NCI-H187 treated with DMSO at 0.1 percent for 48 hours (cell line): ENCODE measurements at places on chromosomes 11 and 22.

DNA sequence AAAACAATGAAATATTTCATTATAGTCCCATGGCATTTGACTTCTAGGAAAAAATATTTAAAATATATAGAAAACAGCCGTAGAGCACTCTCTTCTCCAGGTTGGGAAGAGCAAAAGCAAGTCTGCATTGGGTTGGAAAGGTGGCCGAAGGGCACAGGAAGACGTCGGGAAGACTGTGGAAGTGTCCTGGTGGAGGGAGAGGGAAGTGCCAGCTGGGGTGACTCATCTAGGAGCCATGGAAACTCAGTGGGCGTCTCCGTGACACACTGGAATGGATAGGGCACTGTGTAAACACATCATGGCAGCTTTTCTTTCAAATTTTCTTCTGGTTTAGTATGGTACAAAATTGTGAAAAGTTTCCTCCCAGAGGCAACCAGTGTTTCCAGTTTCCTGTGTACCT lies 12.7 kb downstream of the GTPBP1 start:
- no peak for DNase-seq

- no peak for DNase-seq
Measured at GRCh38 chr11:28838741-28839140, 730.6 kb downstream of the METTL15 start.

- no peak for DNase-seq
Measured at GRCh38 chr22:30261134-30261533, 5.5 kb downstream of the OSM start.

GRCh38 chr11:20459865-20460264 lies 72.3 kb downstream of the PRMT3 start:
- no peak for DNase-seq

- no peak for DNase-seq
Measured at GRCh38 chr11:94203070-94203469, 74.4 kb downstream of the PANX1 start.

DNA sequence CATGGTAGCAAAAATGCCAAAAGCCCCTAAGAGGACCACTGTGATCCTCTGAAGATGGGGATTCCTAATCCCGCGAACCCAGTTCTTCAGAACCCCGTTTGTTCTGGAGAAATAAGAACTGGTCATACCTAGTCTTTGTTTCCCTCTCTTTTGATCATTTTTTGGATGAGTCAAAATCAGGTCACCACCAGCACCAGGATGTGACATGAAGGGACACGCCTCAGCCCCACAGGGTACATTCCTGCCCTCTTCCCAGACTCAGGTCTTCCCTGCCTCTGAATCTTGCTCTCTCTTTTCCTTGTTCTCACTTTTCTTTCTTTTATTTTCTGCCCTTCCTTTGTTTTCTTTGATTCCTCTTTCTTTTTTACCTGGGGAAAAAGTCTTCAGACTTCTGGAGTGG lies 14.6 kb upstream of the ANO1 start:
- no peak for DNase-seq

DNA sequence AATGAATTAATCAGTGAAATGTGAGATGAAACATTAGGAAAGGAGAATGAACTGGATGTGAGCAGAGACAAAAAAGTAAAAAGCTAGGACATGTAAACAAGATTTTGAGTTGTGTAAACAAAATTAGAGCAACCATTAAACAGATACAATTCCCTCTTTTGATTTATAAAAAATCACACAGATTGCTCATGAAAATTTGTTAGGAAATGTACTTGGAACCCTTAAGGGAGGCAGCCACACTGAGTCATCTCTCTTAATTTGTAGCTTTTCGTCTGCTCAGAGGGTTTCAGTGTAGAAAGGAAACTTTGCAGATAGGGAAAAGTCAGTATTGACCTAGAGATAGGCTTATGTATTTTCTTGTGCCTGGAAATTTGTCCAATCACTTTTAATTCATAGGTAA lies 49.6 kb upstream of the ME3 start:
- DNase-seq = no peak

- DNase-seq = no peak
Measured at GRCh38 chr11:64372802-64373597, 14.0 kb downstream of the RPS6KA4 start.

- DNase-seq = no peak
Measured at GRCh38 chr11:69257134-69257533, 36.8 kb upstream of the MYEOV start.

- no peak for DNase-seq
Measured at GRCh38 chr11:86136538-86136937, 67.7 kb upstream of the PICALM start.

DNA sequence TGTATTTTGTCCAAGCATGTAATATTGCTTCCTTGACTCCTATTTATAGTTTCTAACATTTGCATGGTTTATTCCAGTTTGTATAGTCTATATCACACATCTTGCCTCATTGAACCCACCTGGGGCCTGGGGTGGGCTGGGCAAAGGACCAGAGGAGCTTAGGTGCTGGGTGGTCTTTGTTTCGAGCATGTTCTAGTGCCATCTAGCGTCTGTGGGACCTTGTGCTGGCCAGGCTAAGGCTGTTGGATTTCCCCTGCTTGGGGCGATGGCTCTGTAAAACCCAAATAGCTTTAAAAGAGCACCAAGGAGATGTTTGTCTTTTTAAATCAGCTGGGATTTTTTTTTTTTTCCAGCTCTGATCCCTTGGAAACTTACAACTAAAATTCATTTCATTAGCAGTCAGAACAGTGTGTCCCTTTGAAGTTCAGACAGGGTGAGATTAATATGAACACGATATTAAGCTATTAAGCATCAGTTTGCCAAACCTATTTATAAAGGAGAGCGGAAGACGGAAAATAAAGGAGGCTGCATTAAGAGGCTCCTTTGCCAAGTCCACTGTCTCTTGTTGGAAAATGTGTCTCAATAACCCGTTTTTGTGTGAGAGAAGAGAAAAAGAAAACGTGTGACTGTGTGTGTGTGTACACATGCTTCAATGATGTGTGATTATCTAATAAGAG lies 157.4 kb downstream of the COMMD9 start:
- no peak for DNase-seq

DNA sequence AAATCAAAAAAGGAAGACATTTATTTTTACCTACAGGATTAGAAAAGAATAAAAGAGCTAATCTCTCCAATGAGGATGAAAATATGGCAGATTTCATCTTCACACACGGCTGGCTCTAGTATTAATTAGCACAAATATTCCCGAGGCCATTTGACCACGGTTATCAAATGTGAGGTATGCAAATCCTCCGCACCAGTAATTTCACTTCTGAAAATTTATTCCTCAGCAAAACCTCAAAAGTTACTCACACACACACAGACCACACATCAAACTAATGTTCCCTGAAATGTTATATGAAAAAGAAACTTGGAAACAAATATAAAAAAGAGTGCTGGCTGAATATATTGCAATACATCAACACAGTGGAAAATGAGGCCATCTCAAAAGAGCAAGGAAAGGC lies 32.8 kb downstream of the CELSR1 start:
- no peak for DNase-seq

GRCh38 chr11:80519596-80520506 lies 1079.0 kb upstream of the TENM4 start:
- no peak for DNase-seq

GRCh38 chr11:87101956-87102580 lies 64.3 kb downstream of the TMEM135 start:
- no peak for DNase-seq

GRCh38 chr22:40721266-40721665 lies 42.0 kb downstream of the MCHR1 start:
- peak; percentile 20 for DNase-seq

DNA sequence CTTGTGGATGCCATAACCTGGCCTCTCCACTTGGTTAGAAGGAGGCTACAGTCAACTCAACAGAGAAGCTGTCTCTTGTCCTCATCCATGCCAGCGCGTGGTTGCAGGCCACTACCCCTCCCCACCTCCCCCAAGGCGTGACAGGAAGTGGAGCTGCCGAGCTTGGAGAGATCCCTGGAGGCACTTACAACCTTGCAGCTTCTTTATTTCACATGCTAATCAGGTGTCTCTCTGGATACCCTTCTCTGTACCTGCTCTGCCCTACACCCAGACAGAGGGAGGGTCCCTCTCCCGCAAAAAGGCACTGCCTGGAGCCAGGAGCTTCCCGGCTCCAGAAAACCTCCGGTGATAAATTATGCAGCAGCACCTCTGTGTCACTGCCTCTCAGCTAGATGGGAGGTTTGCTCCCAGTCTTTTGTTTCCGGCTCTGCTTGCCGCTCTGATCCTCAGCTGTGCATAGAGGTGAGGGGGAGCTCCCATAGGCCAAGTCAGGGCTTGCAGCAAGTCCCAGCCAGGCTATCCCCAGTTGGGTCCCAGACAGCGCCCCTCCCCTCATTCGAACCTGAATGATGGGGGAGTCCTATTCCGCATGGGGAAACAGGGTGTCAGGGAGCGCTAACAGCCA lies 5.7 kb downstream of the LRP4 start:
- peak; percentile 77 for DNase-seq

DNA sequence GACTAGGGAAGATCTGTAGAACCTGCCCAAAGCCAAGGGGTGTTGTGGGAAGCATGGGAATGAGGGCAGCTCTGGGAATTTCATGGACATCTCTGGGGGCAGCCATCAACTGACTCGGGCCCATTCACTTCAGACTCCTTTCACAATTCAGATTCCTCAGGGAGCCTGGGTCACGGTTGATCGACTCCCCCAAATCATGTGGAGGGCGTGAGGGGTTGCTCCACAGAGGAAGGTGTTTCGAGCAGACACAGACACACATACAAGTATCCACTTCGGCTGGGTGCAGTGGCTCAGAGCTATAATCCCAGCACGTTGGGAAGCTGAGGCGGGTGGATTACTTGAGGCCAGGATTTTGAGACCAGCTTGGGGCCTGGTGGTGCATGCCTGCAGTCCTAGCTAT lies 15.7 kb downstream of the STX3 start:
- no peak for DNase-seq

- no peak for DNase-seq
Measured at GRCh38 chr22:36549033-36549432, 20.1 kb upstream of the EIF3D start.

DNA sequence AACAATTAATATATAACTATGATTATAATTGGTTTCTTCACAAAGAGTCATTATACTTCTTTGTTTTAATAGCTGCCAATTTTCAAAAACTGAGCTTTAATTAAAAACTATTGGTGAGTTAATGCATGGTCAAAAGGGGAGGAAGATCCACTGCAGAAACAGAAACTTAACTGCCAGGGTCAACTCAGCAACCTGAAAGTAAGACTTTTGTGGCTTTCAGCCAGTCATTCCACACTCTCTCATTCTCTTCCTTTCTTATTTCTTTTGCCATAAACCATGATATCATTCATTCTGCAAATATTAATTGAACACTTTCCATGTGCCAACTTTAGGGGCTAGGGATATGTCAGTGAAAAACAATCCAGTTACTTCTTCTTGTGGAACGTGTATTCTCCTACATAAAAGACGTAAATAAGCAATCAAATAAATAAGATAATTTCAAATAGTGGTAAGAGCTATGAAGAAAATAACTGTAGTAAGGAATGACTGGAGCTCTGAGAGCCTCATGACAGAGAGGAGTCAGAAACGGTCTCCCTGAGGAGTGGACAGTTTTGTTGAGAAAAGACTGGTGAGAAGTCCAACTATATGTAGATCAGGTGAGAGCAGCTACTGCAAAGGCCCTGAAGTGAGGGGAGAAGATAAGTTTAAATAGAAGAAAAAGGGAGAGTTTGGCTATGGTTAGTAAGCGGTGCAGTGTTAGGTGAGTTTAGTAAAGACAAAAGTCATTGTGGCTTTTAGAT lies 130.5 kb downstream of the GRIA4 start:
- no peak for DNase-seq

- DNase-seq = no peak
Measured at GRCh38 chr22:43840851-43841250, 21.5 kb downstream of the SULT4A1 start.

DNA sequence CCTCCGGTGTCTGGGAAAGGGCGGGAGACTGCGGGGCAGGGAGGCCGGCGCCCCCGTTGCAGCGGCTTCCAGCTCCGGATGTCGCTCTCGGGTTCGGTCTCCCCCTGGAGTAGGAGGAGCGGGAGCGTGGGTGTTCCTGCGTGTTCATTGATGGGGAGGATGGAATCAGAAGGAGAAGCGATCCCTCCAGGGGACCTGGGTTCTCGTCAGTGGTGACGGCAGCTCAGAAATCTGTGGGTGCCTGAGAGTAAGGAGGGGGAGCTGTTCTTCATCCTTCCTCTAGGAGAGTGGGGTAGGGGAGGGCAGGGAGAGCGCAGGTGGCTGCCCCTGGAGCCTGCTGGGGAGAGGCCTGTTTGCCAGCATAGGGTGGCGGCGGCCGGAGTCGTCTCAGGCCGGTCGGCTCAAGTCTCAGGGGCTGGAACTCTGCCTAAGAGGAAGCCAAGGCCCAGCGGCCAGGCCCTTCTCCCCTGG lies 1.1 kb downstream of the UBASH3B start:
- DNase-seq = no peak

DNA sequence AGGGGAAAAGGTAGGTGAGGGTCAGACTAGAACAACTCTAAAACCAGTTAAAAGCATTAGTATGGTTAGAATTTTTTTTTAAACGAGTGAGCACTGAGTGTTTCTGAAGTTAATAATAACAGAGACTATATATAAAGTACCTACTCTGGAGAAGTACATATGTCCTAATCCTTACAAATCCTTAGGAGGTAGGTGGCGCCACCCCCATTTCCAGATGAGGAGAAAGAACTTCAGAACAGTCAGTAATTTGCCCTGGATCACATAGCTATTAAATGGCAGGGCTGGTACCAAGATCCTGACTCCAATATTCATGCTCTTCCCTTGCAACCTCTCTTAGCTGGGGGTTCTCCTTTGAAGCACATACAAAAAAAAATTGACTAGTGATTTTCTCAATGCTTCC lies 80.5 kb downstream of the CLPB start:
- no peak for DNase-seq

GRCh38 chr22:30190574-30190973 lies 56.0 kb downstream of the LIF start:
- DNase-seq = no peak

- no peak for DNase-seq
Measured at GRCh38 chr11:75140269-75141138, 10.4 kb upstream of the SLCO2B1 start.

DNA sequence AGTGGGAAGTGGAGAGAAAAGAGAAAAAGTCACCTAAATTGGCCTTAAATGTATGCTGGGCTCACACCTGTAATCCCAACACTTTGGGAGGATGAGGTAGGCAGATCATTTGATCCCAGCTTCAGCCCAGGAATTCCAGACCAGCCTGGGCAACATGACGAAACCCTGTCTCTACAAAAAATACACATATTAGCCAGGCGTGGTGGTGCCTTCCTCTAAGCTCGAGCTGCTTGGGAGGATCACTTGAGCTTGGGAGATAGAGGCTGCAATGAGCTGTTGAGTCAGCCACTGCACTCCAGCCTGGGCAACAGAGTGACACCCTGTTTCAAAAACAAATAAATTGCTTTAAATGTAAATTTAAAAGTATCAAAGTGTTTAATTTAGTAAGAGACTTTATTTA lies 3.9 kb downstream of the CBL start:
- DNase-seq = no peak

DNA sequence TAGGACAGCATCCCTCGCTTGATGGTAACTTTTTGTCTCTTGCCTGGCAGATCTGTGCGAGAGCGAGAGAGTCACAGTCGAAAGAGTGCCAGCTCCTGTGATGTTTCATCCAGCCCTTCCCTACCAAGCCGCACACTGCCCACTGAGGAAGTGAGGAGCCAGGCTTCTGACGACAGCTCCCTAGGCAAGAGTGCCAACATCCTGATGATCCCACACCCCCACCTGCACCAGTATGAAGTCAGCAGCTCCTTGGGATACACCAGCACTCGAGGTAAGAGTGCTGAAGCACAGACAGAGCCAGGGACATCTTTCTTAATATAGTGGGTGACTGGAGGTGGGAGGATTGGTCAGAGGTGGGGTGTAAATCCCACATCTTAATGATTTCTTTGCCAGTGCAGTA lies 61.1 kb downstream of the DEPDC5 start:
- DNase-seq = no peak

GRCh38 chr11:32290783-32291182 lies 144.6 kb downstream of the WT1 start:
- no peak for DNase-seq
